ENCODE measurements at places on chromosomes 7 and 10.

DNA sequence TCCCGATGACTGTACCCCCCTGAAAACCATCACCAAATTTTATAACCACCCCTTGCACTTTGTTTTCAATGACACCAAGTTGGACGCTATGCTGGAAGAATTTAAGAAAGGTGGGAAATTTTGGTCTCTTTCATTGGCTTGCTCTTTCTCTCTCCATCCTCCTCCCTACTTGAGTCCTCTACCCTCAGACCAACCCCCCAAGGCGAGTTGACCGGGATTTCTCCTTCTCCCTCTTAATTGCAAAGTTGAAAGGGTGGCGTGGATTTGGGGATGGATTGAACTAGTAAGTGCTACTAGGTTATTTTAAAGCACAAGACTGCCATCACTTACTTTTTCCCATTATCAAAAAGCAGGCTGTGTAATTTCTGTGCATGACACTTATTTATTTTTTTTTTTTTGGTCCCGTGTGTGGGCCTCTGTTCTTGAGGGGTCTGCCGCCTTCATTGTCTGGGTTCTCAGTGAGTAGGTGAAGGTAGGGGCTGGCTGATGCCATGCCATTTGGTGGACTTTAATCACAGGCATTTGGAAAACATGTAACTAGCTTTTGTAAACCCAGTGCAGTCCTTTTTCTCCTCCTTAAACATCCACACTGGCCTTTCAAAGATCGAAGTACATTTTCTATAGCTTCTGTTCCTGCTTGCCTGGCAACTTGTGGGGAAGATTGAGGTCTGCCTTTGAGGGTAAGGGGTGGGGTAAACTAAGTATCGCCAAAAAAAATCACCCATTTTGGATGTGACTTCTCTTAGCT, 2.1 kb downstream of the CNNM2 start:
- peaks cover 6% of the 10 kb centered on the region for H3K4me1 ChIP-seq
- no peaks in the 10 kb centered on the region for H3K27me3 ChIP-seq
- H3K27ac ChIP-seq: no peak overlapping the region
- peak; percentile 68 for DNase-seq

GRCh38 chr10:107413971-107414370, 249.5 kb upstream of the SORCS1 start:
- H3K36me3 ChIP-seq: no peaks in the 10 kb centered on the region
- no peak overlapping the region for H3K4me3 ChIP-seq
- H3K4me1 ChIP-seq: no peaks in the 10 kb centered on the region
- no peak overlapping the region for H3K27ac ChIP-seq

- no peak overlapping the region for H3K27ac ChIP-seq
- DNase-seq: peak; percentile 37
- no peaks in the 10 kb centered on the region for H3K36me3 ChIP-seq
- no peaks in the 10 kb centered on the region for H3K4me1 ChIP-seq
These were observed 803 bp downstream of the GOLGA7B start for GRCh38 chr10:97850446-97850845.

- H3K27me3 ChIP-seq: no peaks in the 10 kb centered on the region
- no peak overlapping the region for H3K4me3 ChIP-seq
- no peak for DNase-seq
- no peaks in the 10 kb centered on the region for H3K36me3 ChIP-seq
- no peak overlapping the region for H3K27ac ChIP-seq
These were observed 11.7 kb downstream of the ANK3 start for GRCh38 chr10:60377955-60378354.

DNA sequence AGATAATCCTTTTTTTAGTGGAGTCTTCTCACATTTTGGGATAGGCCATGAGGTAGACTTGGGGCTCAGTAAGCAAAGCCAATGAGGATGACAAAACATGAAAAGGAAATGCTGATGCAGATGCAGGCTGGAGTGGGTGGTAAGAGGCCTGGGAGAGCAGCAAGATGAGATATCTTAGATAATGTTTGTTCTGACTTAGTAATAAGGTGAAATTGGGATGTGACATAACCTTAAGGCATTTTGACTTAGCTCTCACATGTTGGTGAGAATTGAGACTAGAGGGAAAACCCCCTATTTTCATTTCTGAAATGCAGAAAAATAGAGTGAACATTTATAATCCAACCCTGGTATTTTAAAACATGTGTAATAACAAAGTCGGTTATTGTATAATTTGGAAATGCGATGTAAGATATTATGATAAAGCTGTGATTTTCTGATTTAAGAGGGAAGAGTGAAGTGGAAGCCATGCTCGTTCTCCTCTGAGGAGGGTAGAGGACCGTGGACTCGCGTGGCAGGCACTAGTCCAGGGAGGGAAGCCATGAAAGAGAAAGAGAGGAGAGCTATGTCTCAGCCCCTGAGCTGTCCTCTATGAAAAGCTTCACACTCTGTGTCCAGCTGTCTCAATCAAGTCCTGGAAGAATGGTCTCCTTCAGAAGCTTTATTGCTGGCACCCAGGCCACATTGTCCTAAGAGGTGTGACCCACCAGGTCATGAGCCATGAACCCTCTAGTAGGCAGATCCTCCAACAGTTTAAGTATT, 57.3 kb downstream of the ST7 start:
- H3K27ac ChIP-seq: no peak overlapping the region
- no peaks in the 10 kb centered on the region for H3K27me3 ChIP-seq
- H3K4me1 ChIP-seq: peaks cover 2% of the 10 kb centered on the region
- no peak overlapping the region for H3K4me3 ChIP-seq

GRCh38 chr7:147022056-147022455, 905.5 kb downstream of the CNTNAP2 start:
- no peak overlapping the region for H3K4me3 ChIP-seq
- H3K27me3 ChIP-seq: no peaks in the 10 kb centered on the region
- no peak overlapping the region for H3K27ac ChIP-seq
- no peaks in the 10 kb centered on the region for H3K4me1 ChIP-seq
- DNase-seq: no peak

DNA sequence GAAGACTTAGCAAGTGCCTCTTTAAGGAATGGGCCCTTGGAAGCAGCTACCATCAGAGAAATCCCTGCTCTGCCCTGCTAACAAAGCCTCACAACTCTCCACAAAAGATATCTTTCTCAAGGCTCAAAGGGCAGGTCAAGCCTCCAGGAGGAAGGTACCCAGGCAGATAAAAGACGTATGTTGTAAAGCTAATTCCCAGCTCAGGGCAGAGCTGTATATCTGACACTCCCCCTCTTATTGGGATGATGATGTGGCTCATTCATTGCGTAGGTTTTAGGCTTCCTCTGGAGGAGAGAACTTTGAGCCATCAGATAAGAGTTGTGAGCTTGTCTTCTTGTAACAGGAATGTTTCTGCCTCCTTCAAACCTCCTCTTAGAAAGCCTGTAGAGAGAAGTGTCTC, 145.4 kb downstream of the CALN1 start:
- H3K4me1 ChIP-seq: no peaks in the 10 kb centered on the region
- no peaks in the 10 kb centered on the region for H3K27me3 ChIP-seq
- H3K4me3 ChIP-seq: no peak overlapping the region
- no peak for DNase-seq
- no peak overlapping the region for H3K27ac ChIP-seq

DNA sequence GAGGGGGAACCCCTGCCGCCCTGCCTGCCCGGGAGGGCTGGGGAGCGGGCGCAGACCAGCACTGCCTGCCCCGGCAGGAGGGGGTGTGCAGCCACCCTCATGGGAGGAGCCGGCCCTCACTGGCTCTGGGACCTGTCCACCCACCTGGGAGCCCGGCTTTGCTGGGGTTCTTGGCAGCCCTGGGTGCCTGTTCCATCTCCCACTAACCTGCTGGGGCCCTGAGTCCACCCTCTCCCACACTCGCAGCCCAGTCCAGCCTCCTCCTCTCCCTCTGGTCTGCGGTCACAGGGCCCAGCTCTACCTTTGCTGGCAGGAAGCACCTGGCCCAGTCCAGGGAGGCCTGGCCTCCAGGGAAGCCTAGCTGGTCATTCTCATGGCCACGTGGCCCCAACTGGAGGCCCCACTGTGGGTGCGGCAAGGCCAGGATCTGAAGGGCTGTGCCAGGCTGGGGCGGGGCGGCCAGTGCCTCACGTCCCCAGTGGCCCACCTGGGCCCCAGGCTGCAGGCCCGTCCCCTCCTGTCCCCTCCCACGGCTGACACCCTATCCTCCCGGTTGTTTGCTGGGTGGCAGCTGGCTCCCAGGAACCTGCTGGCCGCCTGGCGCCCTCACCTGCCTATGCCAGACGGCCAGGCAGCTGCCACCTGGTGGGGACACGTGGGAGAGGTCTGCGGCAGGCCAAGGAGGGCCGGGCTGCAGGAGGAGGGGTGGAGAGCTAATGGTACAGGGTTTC, at the start of gene TMEM184A:
TMEM184A (minus strand) TSS at position 393 of the 731 bp plus-strand sequence. CDS start 721 bp downstream, outside the sequence.
- DNase-seq: peak; percentile 79
- no peaks in the 10 kb centered on the region for H3K36me3 ChIP-seq
- peaks cover 5% of the 10 kb centered on the region for H3K4me1 ChIP-seq
- H3K4me3 ChIP-seq: no peak within 1 kb of the TSS

DNA sequence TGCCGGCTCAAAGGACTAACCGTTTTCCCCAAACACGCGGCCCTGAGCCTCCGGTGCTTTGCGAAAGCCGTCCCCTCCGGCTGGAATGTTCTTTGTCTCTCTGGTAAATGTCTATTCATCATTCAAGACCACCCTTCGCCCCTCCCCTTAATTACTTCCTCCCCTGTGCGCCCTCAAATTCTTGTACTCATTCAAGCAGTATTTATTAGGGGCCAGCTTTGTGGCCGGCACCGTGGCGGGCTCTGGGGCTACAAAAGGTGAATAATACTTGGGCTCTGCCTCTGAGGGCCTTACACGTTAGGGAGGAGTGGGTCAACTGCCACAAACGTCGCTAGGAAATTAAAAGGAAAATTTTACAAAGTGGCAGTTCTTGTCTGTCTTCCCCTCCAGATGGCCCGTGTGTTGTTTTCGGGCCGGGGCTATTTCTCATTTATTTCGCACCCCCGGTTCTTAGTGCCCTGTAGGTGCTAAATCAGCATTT, 1.5 kb upstream of the MEST start:
- peaks cover 6% of the 10 kb centered on the region for H3K27me3 ChIP-seq
- H3K27ac ChIP-seq: no peak overlapping the region
- peak; percentile 64 for DNase-seq
- peaks cover 3% of the 10 kb centered on the region for H3K4me1 ChIP-seq
- H3K36me3 ChIP-seq: no peaks in the 10 kb centered on the region
- no peak overlapping the region for H3K4me3 ChIP-seq

DNA sequence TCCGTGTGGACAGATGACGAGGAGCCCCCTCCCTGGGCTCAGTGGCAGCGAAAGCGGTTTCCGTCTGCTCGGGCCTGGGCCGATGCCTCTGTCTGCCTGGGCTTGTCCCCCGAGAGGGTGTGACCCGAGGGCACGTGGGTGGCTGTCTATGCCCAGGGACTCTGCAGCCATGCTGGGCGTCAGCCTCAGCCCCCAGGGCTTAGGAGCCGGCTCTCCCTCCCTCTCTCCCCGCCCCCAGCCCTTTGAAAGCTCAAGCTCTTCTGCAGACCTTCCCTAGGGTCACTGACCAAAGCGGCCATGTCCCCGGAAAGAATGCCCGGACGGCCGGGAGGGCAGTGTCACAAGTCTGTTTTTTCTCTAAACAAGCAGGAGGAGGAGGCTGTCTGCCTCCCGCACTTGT, 7.1 kb downstream of the MICALL2 start:
- H3K27me3 ChIP-seq: no peaks in the 10 kb centered on the region
- DNase-seq: no peak
- no peak overlapping the region for H3K27ac ChIP-seq
- no peak overlapping the region for H3K4me3 ChIP-seq

- DNase-seq: no peak
- H3K4me1 ChIP-seq: no peaks in the 10 kb centered on the region
- no peak overlapping the region for H3K27ac ChIP-seq
- H3K36me3 ChIP-seq: no peaks in the 10 kb centered on the region
- H3K27me3 ChIP-seq: no peaks in the 10 kb centered on the region
These were observed 174.2 kb upstream of the FAM171A1 start for GRCh38 chr10:15545266-15545665.

DNA sequence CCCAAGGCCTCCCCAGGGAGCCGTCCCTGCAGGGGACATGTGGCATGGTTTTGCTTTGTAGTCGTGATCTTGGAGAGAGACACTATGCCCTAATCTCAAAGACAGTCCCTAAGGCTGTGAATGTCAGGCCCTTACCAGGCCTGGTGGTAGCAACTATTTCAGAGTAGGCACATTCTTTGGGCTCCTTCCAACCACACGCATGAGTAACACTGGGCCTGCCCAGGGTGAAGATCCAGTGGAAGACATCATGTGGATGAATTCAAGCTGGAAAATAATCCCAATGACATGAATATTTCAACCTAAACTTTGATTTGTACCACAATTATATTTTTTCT, 39.5 kb upstream of the INSIG1 start:
- H3K4me1 ChIP-seq: no peaks in the 10 kb centered on the region
- peak; percentile 8 for DNase-seq
- H3K27me3 ChIP-seq: no peaks in the 10 kb centered on the region
- no peaks in the 10 kb centered on the region for H3K36me3 ChIP-seq
- H3K27ac ChIP-seq: no peak overlapping the region

GRCh38 chr7:112806156-112806555, 16.0 kb upstream of the TMEM168 start:
- H3K4me1 ChIP-seq: no peaks in the 10 kb centered on the region
- H3K4me3 ChIP-seq: no peak overlapping the region
- DNase-seq: no peak
- H3K27ac ChIP-seq: no peak overlapping the region
- no peaks in the 10 kb centered on the region for H3K36me3 ChIP-seq

DNA sequence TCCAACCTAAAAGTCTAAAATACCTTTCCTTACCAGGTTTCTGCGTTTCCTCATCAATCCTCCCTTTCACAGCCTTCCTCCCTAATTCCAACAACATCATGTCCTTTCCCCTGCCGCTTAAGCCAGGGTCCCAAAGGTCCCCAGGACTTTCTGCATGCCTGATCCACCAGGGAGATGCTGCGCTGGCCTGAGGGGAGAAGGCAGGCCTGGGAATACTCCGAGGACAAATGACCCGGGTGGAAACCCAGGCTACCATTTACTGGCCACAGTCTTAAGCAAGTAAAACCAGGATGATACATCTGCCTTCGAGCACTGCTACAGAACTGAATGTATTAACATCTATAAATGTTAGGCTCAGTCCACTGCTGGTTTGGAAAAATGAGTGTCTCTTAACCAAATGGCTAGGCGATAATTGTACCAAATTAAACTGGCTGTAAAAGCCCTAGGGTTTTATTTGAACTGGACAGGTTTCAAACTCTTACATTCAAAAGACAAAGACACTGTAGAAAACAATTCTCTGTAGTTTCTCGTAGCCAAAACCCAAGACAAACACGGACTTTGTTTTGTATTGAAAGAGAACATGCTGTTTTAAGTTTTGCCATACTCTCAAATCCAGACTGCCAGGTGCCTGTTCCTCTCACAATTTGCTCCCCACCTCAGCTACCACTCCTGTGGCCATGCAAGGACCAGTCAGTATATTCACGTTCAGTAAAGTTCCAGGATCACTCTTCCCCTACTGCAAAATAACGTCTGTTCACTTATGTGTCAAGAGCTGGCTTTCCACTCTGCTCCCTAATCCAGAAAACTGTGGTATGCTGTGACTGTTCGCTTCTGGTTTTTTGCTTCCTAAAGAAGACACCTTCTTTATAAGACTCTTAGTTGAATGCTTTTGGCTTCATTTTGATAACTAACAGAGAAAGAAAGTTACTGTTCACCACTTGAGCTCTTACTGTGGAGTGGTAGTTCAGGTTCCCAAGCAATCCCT, 145.7 kb downstream of the RNF216 start:
- peaks cover 1% of the 10 kb centered on the region for H3K36me3 ChIP-seq
- no peak overlapping the region for H3K4me3 ChIP-seq
- DNase-seq: no peak
- no peaks in the 10 kb centered on the region for H3K27me3 ChIP-seq

- DNase-seq: no peak
- no peaks in the 10 kb centered on the region for H3K4me1 ChIP-seq
- H3K36me3 ChIP-seq: no peaks in the 10 kb centered on the region
- no peaks in the 10 kb centered on the region for H3K27me3 ChIP-seq
- no peak overlapping the region for H3K4me3 ChIP-seq
- no peak overlapping the region for H3K27ac ChIP-seq
These were observed 136.4 kb upstream of the ITGB1 start for GRCh38 chr10:33094263-33095051.
